ENCODE measurements at places on chromosomes 5 and 9. TPM values are rescaled to one million over a fixed set of nuclear protein-coding genes. Genes with fewer than 3 reads are reported as not detected.

The GAPT gene
- total RNA-seq, result not detected

The SHISAL2B gene
- total RNA-seq, result not detected

The PSMB7 gene
- total RNA-seq, result 227 TPM

The COX7C gene
- total RNA-seq, result 406 TPM

The LRRC26 gene
- total RNA-seq, result not detected

The ARAP3 gene
- total RNA-seq, result 136 TPM

The TAF11L13 gene
- not detected for total RNA-seq

The EGFLAM gene
- 1.6 TPM for total RNA-seq

The DEPDC1B gene
- total RNA-seq, result 18.7 TPM

The ST6GALNAC6 gene
- 43.0 TPM for total RNA-seq

The ADAMTSL2 gene
- total RNA-seq, result not detected

The GLRA1 gene
- total RNA-seq, result not detected

The MORN5 gene
- total RNA-seq, result not detected

The REEP5 gene
- 98.0 TPM for total RNA-seq

The ITGA2 gene
- total RNA-seq, result 53.2 TPM

The OR1Q1 gene
- not detected for total RNA-seq

The RNF130 gene
- 43.0 TPM for total RNA-seq

The TPPP gene
- total RNA-seq, result 0.07 TPM
